ENCODE measurements at places on chromosomes 1 and 21.

GRCh38 chr1:31891280-31891679, 46.9 kb downstream of the PTP4A2 start:
- no peak for DNase-seq

GRCh38 chr21:38444691-38445090, 53.6 kb downstream of the ERG start:
- no peak for DNase-seq

DNA sequence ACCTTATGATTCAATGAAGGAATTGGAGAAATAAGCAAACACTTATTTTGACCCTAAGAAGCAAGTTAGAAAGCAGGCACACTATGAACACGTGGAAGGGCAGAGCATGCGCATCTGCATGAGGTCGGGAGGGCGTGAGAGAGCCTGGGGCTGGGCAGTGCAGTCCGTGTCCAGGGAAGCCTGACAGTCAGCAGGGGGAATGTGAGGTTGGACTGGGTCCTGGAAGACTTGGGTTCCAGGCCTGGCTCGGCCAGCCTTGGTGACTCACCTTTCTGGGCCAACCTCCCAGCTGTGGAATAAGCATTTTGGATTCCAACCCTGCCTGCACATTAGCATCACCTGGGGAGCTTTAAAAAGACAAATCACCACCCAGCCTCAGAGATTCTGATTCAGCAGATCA, 26.6 kb upstream of the LMX1A start:
- DNase-seq = peak; percentile 5

DNA sequence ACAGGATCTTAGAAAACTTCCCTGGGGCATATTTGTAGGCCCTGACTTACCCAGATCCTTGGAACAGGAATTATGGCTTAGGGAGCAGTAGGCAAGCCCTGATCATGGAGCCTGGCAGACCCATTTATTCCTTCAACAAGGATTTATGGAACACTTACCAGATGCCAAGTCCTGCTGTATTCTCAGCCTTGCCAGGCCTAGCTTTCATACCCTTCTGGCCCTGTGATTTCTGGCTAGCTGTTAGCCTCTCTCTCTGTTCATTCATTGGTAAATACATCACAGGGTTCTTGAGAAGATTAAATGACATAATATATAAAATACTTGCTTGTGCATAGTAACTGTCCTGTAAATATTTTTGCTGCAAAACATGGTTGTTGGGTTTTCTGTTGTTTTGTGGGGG, 32.4 kb upstream of the SRP9 start:
- DNase-seq = no peak

DNA sequence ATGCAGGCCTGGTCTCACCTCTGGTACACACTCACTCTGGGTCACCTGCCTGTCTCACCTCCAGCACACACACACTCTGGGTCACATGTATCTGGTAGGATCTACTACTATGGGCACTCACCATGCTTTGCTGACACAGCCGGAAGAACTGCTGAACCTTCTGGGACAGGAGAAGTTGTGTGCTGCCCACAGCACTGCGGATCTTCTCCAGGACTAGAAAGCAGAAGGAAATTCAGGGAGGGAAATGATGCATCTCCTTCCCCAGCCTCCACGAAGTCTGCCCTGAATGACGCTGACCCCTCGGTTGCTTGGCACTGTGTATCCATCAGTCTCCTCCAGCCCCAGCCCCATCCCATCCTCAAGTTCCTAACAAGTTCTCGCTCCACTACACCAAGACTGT, 7.9 kb upstream of the SMIM12 start:
- no peak for DNase-seq

DNA sequence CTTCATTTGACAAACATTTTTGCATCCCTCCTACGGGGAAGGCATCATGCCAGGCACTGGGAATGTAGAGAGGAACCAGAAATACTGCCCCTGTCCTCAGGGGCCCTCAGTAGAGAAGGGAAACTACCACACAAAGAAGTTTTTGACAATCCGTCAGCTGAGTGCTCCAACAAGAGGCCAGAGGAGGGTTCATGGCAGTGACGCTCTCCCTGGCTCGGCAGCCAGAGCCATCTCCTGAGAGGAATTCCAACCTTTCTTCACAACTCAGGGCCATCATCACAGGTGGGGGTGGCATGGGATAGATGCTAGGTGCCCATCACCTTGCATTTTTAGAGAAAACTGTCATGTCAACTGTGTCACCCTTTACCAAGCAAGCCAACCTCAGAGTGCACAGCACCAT, 154.1 kb downstream of the HIVEP3 start:
- no peak for DNase-seq

DNA sequence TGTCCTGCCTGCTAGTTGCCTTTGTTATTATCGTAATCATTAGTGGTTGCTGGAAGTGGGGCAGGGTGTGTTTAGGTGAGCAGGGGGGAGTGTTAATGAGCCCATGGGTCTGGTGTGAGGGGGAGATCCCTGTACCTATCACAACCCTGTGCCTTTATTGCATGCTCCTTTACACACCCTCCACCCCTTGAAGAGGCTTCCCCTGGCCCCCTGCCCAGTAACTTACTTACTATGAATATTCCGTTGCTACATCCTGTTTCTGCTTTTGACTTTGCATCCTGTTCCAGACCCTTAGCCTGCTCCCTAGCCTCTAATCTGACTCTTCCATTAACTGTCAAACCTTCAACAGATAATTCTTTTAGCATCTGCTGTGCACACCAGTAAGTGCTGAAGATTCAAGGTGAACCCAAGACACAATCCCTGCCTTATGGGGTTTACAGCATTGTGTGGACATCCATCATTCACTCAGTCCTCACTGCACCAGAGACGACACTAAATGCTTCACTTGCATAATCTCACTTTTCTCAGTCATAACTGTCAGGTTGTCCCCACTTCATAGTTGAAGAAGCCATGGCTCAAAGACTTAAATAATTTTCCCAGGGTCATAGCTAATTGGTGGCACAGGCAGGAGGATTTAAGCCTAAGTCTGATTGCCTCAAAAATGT, 47.9 kb downstream of the CDC7 start:
- DNase-seq = no peak

- no peak for DNase-seq
Observed at GRCh38 chr1:211741116-211741515, 65.7 kb upstream of the NEK2 start.

DNA sequence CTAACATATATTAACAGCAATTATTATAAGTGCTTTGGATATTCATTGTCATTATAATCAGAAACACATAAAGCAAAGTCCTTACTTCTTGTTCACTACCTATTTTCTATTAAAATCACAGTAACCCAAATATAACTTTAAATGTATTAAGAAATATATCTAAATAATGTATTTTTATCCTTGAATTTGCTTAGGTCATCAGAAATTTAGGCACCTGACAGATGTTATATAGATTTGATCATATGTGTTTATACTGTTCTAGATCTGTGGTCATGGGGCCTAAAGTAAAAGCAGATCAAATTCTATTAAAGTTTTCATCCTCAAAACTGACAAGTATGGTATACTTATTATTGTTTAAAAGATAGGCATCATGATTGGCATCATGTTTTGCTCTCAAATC, 9.2 kb upstream of the OR1C1 start:
- DNase-seq = no peak

DNA sequence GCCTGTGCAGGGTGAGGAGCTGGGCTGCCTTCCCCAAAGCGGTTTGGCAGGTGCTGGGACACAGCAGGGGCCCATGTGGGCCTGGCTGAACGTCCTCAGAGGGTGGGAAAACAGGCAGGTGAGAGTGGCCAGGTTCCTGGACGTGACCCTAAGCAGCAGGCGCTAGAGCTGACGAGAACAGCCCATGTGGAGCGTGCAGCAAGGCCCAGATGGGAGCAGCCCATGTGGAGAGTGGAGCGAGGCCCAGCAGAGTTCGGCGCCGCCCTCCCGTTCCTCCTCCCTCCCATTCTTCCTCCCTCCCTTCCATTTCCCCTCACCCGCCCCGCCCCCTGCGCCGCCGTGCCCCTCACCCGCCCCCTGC, 314.4 kb upstream of the VAMP3 start:
- no peak for DNase-seq

GRCh38 chr21:19490481-19490880, 1086.9 kb upstream of the TMPRSS15 start:
- no peak for DNase-seq

- DNase-seq = no peak
Observed at GRCh38 chr1:19424651-19425570, 60.4 kb downstream of the CAPZB start.

- no peak for DNase-seq
Observed at GRCh38 chr1:55571767-55572166, 356.6 kb upstream of the USP24 start.
